HuH-7 (cell line): ENCODE measurements at places on chromosomes 4 and X.

DNA sequence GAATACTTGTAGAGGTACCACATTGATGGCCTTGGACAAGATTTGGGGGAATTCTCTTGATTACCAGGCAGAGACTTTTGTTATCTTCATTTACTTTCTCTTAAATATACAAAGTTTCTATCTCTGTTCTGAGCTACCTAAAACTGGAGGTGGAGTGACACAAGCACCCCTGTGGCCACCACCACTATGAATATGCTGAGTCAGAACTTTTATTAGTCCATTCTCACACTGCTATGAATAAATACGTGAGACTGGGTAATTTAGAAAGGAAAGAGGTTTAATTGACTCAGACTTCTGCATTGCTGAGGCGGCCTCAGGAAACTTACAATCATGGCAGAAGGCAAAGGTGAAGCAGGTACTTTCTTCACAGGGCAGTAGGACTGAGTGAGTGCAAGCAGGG is 67.1 kb downstream of the RTL3 start:
- no peak for DNase-seq

GRCh38 chr4:48649505-48649904 is 130.6 kb downstream of the FRYL start:
- no peak for DNase-seq

DNA sequence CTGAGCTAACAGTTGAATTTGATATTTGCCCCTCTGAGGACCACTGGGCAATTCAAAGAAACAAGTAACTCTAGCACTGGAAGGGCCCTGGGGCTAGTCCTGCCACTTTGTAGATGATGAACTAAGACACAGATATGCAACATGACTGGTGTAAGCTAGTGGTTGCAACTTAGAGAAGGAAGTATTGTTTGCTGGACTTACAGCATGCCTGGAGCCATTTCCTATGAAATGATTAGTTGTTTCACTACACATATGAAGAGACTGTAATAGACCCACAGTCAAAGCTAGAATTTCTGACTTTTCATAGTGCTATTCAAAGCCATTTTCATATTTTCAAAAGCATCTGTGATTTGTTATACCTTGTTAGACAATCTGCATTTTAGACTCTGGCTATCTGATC is 96.2 kb downstream of the TSPAN7 start:
- DNase-seq: no peak

GRCh38 chr4:131427000-131427399 is 1722.1 kb upstream of the PCDH10 start:
- no peak for DNase-seq

DNA sequence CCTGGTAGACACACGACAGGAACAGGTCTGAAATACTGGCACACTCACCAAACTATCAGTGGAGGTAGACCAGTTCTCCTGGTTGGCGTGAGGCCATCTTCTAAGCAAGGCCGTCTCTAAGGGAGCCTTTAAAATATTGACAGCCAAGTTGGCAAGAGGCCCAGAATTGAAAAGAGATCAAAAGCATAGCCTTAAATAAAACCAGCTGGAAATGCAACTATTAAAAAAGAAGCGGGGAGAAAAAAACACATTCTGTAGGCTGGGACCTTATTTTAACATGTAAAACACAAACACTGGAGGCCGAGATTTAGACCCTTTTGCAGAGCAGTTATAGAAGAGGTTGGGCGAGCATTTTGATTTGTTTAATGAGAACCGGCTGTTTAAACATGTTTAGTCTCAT is 233.0 kb upstream of the CLNK start:
- DNase-seq: no peak

- DNase-seq: no peak
Measured at GRCh38 chrX:129433945-129434344, 89.3 kb downstream of the SMARCA1 start.

GRCh38 chrX:144293229-144293628 is 409.4 kb downstream of the UBE2NL start:
- DNase-seq: no peak

DNA sequence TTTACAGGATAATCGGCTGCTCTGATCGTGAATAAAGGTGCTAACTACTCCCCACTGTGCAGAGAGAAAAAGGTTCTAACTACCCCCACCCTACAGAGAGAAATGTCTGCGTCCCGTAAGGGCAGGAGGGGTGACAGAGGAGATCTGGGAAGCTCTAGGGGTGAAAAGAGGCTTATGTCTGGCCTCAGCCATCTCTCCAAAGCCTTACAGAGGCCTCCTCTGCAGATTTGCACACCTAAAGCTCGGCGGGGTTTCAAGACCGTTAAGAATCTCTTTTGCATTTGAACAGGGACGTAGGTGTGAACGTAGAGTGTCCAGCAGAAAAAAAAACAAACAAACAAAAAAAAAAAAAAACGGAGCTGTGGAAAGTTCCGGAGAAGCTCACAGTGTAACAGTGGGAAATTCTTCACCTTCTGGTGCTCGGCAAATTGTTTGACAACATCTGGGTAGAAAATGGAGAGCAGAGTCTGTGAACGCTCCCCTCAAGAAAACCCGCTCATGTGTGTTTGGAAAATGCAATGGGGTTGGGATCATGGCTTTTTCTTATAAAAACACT is 161.0 kb downstream of the SHOX start:
- DNase-seq: no peak

DNA sequence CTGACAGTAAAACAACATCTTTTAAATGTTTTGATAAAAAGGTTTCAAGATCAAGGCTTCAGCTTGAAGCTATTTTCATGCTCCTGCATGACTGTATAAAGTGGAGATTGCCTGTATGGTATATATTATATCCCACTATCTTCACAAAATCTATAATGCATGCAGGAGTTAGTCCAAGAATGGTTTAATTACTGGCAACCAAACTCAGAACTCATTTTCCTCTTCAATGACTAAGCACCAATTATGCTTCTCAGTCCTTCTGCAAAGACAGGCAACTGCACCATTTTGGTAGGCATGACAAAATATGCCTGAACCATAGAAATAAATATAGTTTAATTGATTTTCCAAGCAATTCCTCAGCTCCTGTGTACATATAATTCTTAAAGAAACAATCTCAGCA is 54.5 kb downstream of the NPY5R start:
- DNase-seq: no peak
